ENCODE measurements at places on chromosomes 16 and 17. TPM values are rescaled to one million over a fixed set of nuclear protein-coding genes. Genes with fewer than 3 reads are reported as not detected.

DNA sequence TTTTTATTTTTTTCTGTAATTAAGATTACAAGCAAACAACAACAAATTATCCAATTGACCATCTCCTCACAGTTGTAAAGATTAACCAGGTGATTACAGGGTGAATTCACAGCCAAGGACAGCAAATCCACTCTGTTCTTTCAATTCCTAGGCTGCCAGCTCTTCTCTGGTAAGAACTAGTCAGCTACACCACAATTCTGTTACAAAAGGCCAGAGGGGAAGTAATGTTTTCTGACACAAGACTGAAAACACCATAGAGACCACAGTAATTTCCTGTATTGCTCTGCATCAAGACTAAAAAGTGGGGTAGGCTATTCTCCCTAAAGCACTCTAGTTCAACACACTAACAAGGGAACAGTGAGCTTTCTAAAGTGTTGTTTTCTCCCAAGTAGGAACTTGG, 10.6 kb downstream of the CA10 start:
- H3K27me3 ChIP-seq, result no peaks in the 10 kb centered on the region
- H3K4me1 ChIP-seq, result peaks cover 11% of the 10 kb centered on the region
- H3K27ac ChIP-seq, result no peak overlapping the region
- DNase-seq, result no peak
- no peaks in the 10 kb centered on the region for H3K36me3 ChIP-seq

DNA sequence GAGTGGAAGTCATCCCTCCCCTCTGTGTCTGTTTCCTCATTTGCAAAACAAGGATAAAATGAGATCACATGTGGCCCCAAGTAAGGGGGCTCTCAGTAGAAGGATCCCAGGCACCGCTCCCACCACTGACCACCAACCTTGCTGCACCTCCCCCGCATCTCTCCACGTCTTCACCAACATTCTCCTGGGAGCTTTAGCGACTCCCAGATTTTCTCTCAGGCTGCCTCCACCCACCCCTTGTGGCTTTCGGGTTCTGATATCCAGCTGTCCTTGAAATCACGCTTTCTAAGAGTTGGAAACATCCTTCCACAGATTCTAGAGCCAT, 16.4 kb upstream of the NTN1 start:
- no peak overlapping the region for H3K4me3 ChIP-seq
- H3K27ac ChIP-seq, result no peak overlapping the region
- peaks cover 12% of the 10 kb centered on the region for H3K27me3 ChIP-seq

- no peaks in the 10 kb centered on the region for H3K27me3 ChIP-seq
- DNase-seq, result peak; percentile 30
- peaks cover 35% of the 10 kb centered on the region for H3K4me1 ChIP-seq
These were observed 167.1 kb downstream of the HAPSTR1 start for GRCh38 chr16:9258423-9259051.

GRCh38 chr17:43907998-43908721, 824 bp upstream of the MPP2 start:
- no peak overlapping the region for H3K4me3 ChIP-seq
- no peaks in the 10 kb centered on the region for H3K27me3 ChIP-seq
- peaks cover 25% of the 10 kb centered on the region for H3K4me1 ChIP-seq
- no peaks in the 10 kb centered on the region for H3K36me3 ChIP-seq

DNA sequence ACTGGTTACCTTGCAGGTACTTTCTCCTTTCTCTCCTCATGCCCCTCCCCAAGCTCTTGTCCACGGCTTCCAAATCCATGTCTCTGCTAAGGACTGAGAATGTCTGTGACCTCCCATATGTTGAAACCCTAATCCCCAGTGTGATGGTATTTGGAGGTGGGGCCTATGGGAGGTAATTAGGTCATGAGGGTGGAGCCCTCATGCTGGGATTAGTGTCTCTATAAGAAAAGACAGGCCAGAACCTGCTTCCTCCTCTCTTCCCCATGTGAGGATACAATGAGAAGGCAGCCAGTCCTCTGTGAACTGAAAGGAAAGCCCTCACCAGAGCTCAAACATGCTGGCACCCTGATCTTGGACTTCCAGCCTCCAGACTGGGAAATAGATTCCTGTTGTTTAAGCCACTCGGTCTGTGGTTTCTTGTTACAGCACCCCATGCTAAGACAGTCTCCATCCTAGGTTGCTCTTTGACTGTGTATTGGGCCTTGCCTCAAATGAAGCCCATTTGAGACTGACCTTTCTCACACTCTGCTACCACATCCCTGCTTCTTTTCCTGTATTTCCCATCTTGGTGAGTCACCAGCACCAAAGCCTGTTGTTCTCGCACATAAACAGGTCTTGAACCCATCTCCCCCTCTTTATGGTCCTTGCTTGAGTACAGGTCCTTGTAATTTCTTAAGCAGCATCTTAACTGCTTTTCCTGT, 135.0 kb downstream of the CDK5R1 start:
- H3K27me3 ChIP-seq, result no peaks in the 10 kb centered on the region
- no peak overlapping the region for H3K4me3 ChIP-seq
- no peak for DNase-seq

GRCh38 chr17:36668824-36669223, 67.4 kb downstream of the MRM1 start:
- H3K4me1 ChIP-seq, result no peaks in the 10 kb centered on the region
- H3K27ac ChIP-seq, result no peak overlapping the region
- H3K36me3 ChIP-seq, result no peaks in the 10 kb centered on the region
- H3K4me3 ChIP-seq, result no peak overlapping the region
- peaks cover 3% of the 10 kb centered on the region for H3K27me3 ChIP-seq

GRCh38 chr17:78172249-78173051, 4.1 kb downstream of the SYNGR2 start:
- H3K36me3 ChIP-seq, result no peaks in the 10 kb centered on the region
- H3K4me1 ChIP-seq, result peaks cover 86% of the 10 kb centered on the region
- no peak overlapping the region for H3K4me3 ChIP-seq

DNA sequence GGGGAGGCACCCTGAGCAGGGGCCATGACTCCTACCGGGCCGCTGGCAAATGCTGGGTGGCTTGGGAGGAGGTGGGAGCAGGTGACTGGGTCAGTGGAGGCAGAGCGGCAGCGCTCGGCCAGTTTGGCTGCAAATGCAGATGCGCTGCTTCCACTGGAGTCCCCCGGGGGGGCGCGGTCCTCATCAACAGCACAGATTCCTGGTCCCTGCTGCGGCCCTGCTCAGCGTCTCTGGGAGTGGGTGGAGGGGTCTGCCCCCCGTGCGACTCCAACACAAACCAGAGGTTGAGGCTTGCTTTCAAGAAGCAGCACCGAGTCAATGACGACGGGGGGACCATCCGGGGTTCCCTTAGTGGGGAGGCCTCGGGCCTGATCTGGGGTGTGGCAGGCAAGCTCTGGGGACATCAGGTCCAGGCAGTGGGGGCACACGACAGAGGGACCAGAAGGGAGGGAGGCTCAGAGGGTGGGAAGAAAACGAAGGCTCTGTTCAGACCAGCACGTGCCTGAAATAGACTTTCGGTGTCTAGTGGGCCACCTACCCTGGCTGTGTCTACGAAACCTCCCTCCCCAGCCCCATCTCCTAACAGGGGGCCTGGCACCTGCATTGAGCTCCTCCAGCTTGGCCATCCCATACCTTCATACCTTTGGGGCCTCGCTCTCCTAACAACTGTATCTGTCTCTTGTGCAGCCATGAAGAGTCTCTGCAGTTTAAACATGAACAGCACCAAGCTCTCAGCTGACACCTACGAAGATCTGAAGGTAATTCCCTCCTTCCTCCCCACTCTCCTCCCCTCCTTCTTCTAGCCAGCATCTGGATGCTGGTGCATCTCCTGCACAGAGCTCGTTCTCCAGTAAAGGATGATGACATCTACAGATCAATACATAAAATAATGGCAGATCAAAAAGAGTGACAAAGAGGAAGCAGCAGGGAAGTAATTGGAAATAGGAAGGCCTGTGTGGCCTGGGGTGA, 72.5 kb upstream of the PLCG2 start:
- no peaks in the 10 kb centered on the region for H3K27me3 ChIP-seq
- peaks cover 8% of the 10 kb centered on the region for H3K36me3 ChIP-seq
- no peak overlapping the region for H3K27ac ChIP-seq
- H3K4me1 ChIP-seq, result peaks cover 16% of the 10 kb centered on the region
- no peak overlapping the region for H3K4me3 ChIP-seq

GRCh38 chr17:68850749-68851510, 104.3 kb downstream of the ABCA8 start:
- H3K36me3 ChIP-seq, result no peaks in the 10 kb centered on the region
- no peak overlapping the region for H3K27ac ChIP-seq
- H3K4me1 ChIP-seq, result no peaks in the 10 kb centered on the region
- no peak overlapping the region for H3K4me3 ChIP-seq
- no peaks in the 10 kb centered on the region for H3K27me3 ChIP-seq

GRCh38 chr16:70410734-70411133, 28.2 kb downstream of the ST3GAL2 start:
- peaks cover 6% of the 10 kb centered on the region for H3K4me1 ChIP-seq
- no peaks in the 10 kb centered on the region for H3K36me3 ChIP-seq
- no peaks in the 10 kb centered on the region for H3K27me3 ChIP-seq
- H3K4me3 ChIP-seq, result no peak overlapping the region
- no peak overlapping the region for H3K27ac ChIP-seq
- no peak for DNase-seq

DNA sequence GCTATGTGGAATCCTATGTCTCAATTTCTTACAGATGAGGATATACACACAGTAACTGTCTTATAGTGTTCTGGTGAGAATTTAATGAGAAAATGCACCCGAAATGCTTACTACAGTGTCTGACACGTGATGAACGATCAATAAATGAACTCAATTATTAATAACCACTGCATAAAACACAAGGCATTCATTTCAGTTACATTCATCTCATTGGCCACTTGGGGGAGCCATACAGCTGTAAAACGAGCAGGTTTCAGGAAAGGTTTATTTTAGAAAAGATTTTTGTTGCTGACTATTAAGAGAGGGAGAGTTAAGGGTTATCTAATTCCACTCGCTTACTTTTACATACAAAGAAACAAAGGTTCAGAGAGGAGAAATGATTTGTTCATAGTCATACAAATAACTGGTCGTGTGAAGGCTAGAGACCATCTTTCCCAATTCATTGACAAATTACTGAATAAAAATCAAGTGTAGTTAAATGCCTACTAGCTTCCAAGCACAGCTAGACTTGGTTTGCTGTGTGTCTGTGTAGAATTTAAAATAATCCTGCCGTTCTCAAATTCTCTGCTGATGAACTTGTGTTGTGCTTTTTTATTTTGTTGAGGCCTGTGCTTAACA, 160.1 kb downstream of the MAP2K4 start:
- no peak overlapping the region for H3K4me3 ChIP-seq
- no peaks in the 10 kb centered on the region for H3K36me3 ChIP-seq
- H3K4me1 ChIP-seq, result peaks cover 3% of the 10 kb centered on the region
- H3K27ac ChIP-seq, result no peak overlapping the region
- H3K27me3 ChIP-seq, result no peaks in the 10 kb centered on the region

- H3K27ac ChIP-seq, result no peak overlapping the region
- H3K27me3 ChIP-seq, result no peaks in the 10 kb centered on the region
- DNase-seq, result no peak
- H3K4me3 ChIP-seq, result no peak overlapping the region
These were observed 19.1 kb downstream of the NPTX1 start for GRCh38 chr17:80457236-80457856.

DNA sequence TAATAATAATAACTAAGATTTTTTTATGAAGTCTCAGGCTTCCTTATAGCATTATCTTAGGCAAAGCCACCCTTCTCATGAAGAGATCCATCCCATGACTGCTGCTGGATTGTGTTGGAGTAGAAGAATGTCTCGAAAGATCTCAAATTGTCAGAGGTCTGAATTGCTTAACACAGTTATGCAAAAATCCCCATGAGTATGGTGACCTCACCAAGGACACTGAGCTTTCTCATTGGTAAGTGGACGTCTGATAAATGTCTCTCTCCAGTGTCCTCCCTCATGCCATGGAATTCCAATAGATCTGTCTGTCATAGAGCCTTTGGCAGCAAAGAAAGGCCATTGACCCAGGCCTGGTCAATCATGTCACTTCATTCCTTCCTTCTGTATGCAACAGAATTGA, 264.5 kb downstream of the CDH11 start:
- no peak overlapping the region for H3K27ac ChIP-seq
- H3K4me3 ChIP-seq, result no peak overlapping the region
- no peaks in the 10 kb centered on the region for H3K27me3 ChIP-seq

DNA sequence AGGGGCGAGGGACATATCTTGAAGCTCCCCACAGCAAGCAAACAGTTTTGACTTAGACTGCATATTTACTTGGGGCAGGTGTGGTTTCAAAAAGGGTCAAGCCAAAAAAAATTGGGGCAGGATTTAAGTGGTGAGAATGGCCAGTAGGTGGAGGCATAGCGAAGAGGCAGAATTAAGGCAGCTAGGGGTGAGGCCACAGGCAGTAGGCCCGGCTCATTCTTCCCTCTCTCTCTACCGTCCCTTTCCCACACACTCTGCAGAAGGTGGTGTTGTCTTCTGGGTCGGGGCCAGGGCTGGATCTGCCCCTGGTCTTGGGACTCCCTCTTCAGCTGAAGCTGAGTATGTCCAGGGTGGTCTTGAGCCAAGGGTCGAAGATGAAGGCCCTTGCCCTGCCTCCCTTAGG, 2.6 kb downstream of the SHBG start:
- H3K4me1 ChIP-seq, result peaks cover 22% of the 10 kb centered on the region
- H3K27me3 ChIP-seq, result no peaks in the 10 kb centered on the region
- DNase-seq, result peak; percentile 52
- no peak overlapping the region for H3K4me3 ChIP-seq

DNA sequence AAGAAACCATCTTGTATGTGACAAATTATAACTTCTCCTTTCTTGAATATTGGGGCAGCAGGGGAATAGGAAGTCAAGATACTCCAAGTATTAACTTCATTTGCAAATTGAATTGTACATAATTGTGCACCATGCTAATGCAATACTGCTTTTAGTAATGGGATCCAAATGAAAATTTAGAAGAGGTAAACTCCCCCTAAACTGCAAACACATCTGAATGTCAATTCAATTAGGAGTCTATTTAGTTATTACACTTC, 4.5 kb downstream of the STAT5B start:
- DNase-seq, result no peak
- H3K4me3 ChIP-seq, result no peak overlapping the region
- no peaks in the 10 kb centered on the region for H3K27me3 ChIP-seq
- H3K36me3 ChIP-seq, result no peaks in the 10 kb centered on the region
- no peak overlapping the region for H3K27ac ChIP-seq

The TMC5 gene
- total RNA-seq, result 2.3 TPM

The TBC1D3H gene
- total RNA-seq, result not detected

The CES4A gene
- 16.5 TPM for total RNA-seq

The TBC1D3L gene
- 9.9 TPM for total RNA-seq

The ELAC2 gene
- 31.6 TPM for total RNA-seq

The TBC1D26 gene
- not detected for total RNA-seq

The TERB1 gene
- total RNA-seq, result not detected
